ENCODE measurements at places on chromosomes 2 and 18.

DNA sequence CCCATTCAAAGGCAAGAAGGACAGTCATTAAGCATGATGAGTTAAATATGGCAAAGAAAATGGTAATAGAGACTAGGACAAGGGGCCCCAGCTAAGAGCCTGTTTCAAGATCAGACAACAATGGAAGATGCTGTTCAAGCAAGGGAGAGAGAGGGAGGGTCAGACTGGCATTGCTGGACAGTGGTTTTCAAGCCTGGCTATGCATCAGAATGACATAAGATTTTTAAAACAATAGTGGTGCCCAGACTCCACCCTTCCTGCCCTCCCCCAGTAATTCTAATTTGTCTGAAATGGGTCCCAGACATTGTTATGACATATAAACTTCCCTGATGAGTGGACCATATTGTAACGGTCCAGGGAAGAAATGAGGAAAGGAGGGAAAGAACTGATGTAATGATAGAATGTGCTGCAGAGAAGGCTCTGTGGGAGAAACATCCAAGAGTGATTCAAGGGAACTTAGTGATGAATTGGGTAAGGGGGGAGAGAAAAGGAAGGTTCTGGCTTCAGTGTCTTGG is 112.9 kb upstream of the TRIB2 start:
- DNase-seq = no peak

DNA sequence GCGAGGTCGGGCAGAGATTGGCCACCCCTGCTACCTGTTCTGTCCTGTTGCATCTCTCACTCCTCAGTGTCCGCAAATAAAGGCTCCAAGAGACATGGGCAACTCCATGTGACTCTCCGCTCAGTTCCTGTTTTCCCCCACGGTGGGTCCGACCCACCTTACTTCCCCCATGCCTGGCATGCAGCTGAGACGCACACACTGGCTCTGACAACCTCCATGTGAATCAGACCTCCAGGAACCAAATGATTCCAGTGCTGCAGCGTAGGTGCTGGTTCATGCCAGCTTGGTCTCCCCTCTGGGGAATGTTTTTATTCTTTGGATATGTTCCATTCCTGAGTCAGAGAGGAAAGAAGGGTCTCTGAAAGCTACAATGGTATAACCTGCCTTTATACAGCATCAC is 221.5 kb downstream of the SH3RF3 start:
- DNase-seq = no peak

GRCh38 chr18:3529077-3529476 is 79.1 kb downstream of the TGIF1 start:
- no peak for DNase-seq

- DNase-seq = peak; percentile 50
Measured at GRCh38 chr18:58723810-58724602, 52.7 kb downstream of the MALT1 start.

- DNase-seq = no peak
Measured at GRCh38 chr2:197851451-197851850, 47.1 kb downstream of the PLCL1 start.

DNA sequence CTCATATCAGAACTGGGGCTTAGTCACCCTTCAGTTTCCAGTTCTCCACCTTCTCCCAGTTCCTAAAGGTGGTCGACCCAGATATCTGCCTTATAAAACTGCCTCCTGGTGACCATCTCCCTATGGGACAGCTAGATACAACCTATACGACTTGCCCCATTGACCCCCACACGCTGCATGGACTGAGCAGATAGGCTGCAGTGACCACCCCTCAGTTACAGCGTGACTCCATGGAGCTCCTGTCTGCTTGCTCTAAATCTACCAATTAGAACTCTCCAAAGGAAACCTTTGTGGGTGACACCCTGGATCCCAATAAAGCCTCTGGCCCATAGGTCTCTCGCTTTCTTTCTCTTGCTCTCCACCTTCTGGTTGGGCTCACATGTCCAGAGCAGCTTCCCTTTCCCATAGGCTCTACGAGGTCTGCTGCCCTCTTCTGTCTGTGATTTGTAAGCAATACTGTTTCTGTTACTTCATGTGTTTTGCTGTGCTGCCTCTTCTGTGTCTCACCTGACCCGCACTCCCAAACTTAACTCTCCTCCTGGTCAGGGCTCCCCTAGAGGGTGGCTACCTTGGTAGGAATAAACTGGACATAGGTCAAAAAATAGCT is 971.3 kb upstream of the FAM98A start:
- DNase-seq = peak; percentile 14

All from LNCaP clone FGC (cell line).